ENCODE measurements at places on chromosomes 2 and 18.

DNA sequence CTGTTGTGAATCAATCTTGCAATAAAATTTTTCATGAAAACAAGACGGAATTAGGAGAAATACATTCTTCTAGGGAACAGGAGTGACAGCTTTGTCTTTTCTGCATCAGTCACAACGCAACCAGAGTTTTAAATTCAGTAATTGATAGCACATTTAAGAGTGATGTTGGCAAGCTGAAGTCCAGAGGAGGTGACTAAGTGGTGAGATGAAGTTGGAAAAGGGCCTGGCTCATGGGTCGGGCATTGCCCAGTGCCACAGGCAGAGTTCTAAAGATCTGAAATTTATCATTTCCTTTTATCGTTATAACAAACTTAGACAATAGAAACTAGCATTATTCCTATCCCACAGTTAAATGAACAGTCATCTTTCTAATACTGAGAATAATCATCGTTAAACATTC lies 764.6 kb upstream of the ZEB2 start:
- no peak for DNase-seq

DNA sequence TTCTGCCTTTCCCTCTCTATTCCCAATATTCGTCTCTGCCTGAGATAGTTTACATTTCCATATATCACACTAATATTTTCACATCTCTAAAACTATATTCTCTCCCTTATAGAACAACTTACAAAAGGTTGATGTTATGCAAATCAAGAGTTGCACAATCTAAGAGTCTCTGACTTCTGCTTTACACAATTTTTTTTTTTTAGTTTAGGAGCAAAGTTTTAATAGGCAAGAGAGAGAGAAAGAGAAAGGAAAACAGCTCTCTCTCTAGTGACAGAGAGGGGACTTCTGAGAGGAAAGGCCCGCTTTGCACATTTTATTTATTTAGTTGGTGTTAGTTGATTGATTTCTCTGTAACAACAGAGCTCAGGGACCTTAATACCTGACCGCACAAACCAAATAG lies 380.2 kb downstream of the TXNL1 start:
- DNase-seq, result no peak

DNA sequence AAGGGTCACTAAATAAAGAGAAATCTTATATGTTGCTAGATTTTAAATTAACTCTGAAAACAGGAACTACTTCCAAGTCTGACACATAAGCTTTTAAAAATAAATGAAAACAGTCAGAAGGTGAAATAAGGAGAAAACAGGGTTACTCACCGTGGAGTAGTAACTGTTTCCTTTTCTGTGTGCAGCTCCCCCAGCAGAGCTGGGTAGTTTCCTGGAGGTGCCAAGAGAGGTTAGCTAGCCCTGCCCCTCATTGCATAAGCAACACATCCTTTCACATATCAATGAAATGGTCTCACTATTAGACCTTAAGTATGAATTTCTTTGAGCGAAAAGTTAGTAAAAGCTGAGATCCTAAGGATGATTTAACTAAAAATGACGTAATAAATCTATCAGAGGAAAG lies 54.0 kb upstream of the GPR75 start:
- DNase-seq, result no peak

- no peak for DNase-seq
Observed at GRCh38 chr2:102286041-102286440, 25.3 kb upstream of the IL1RL1 start.

DNA sequence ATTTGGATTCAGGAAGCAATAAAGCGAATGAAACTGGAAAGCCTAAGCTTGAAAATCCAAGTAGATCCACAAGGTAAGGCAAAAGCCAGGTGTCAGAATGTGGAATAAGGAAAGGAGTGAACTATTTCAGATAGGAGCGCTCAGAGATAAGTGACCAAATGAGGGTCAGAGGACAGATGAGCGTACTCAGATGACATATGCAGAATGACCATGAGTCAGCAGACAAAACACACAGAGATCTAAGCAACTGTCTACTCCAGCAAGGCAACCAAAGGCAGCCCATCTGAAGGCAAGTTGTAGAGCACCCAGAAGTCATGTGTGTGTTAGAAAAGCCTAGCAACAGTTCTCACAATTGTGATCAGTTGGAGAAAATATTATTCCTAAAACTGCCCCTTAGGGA lies 548.4 kb upstream of the FSHR start:
- no peak for DNase-seq

GRCh38 chr2:207395535-207396251 lies 134.1 kb upstream of the CREB1 start:
- DNase-seq, result no peak

DNA sequence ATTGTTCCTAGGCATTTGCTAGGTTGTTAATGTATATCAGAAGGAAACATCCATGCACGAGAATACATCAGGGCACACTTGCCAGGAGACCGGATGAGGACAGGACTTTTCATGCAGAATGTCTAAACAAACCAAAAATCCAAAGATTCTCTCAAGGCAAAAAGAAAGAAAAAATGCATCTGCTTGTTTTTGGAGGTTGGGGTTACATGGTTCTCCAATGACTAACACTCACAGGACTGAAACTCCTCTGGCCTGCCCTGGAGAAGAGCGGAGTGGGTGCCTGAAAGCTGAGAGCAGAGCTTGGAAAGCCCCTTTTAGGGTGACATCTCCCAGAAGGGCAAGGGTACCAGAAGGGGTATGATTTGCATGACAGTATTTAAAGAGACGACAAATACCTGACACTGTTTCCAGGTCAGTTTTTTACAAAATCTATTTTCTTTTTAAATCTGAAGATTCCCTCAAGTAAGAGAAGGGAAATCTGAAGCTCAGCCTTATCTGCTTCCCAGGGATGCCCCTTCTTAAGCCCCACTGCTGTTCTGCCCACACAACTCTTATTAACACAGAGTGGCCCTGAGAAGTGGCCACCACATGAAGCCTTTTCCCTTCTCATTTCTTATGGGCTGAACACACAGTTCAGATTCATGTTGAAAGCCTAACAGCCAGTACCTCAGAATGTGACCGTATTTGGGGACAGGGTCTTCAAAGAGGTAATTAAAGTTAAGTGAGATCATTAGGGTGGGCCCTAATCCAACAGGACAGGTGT lies 216.4 kb downstream of the STK39 start:
- DNase-seq, result no peak

DNA sequence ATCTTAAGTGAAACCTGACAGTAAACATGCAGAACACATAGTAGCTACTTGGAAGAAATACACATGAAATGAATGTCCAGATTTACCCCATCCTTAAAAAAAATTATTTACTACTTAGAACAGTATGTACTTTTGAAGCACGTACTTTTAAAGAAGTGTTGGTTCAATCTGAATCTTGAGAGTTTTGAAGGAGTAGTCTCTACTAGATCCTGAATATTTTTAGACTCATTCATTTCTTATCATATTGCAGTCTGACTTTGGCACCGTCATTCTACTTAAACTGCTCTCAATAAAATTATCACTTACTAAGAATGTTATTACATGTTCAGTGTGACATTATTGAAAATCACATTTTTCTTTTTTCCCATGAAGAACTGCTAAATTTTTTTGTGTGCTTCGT lies 187.8 kb downstream of the DPP4 start:
- DNase-seq, result no peak

DNA sequence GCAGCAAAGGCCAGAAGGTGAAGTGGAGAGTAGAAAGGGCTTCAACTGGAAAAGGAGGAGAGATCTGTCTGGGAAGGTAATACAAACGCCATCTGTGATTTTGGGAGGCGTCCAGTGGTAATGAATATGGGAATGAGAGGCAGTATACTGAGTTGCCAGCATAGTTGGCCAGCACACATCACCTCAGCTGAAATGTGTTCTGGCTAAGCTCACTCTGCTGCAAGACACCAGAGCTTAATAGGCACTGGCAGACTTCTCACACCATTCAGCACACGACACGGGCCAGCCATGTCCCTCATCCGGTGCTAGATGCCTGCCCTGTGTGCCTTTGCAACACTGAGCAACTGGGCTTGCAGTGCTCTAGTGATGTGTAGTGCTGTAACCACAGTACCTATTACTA lies 277.1 kb downstream of the PIEZO2 start:
- DNase-seq, result no peak

DNA sequence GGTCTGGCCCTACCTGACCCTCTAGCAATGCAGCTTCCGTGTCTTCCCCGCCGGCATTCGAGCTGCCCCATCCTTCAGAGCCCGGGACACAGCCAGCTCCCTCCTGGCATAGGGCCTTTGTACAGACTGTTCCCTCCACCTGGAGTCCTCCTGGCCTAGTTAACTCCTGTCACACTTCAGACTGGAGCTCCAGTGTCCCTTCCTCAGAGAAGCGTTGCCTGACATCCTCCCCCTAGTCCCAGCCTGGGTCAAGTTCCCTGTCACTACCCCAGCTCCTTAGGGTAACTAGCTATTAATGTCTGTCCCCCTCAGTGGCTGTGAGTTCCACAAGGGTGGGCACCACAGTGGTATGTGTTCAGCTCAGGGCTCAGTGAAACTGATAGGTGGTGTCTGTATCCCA lies 45.5 kb upstream of the LOXHD1 start:
- no peak for DNase-seq

DNA sequence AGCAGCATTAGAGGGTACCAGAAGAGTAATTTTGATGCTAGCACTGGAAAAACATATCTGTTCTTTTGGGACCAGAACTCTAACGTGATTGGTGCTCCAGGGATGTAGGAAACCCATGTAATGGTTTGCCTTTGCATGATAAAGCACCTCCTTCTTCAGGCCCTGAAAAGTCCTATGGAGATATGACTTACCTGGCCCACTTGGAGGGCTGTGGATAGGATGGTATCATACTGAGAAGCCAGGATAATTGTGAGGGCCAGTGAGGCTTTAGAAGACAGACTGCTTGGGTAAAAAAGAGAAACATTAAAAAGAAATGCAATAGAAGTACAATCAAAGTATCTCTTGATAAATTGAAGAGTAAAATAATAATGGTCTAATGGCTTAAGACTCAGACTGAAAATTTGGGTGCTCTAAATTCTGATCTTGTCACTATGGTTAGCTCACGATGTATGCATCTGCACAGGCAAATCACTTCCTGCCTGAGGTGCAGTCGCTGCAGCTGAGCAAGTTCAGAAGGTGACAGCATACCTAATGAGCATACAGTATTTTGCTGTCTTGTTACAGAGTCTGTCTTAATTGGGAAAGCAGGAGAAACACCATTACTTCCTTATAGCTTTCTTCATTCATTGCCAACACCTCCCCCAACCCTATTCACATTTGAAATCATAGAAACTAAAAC lies 371.5 kb downstream of the NUP35 start:
- DNase-seq, result no peak

GRCh38 chr18:79940126-79940813 lies 11.2 kb downstream of the SLC66A2 start:
- DNase-seq, result no peak

GRCh38 chr18:36850527-36851201 lies 21.7 kb downstream of the KIAA1328 start:
- no peak for DNase-seq

DNA sequence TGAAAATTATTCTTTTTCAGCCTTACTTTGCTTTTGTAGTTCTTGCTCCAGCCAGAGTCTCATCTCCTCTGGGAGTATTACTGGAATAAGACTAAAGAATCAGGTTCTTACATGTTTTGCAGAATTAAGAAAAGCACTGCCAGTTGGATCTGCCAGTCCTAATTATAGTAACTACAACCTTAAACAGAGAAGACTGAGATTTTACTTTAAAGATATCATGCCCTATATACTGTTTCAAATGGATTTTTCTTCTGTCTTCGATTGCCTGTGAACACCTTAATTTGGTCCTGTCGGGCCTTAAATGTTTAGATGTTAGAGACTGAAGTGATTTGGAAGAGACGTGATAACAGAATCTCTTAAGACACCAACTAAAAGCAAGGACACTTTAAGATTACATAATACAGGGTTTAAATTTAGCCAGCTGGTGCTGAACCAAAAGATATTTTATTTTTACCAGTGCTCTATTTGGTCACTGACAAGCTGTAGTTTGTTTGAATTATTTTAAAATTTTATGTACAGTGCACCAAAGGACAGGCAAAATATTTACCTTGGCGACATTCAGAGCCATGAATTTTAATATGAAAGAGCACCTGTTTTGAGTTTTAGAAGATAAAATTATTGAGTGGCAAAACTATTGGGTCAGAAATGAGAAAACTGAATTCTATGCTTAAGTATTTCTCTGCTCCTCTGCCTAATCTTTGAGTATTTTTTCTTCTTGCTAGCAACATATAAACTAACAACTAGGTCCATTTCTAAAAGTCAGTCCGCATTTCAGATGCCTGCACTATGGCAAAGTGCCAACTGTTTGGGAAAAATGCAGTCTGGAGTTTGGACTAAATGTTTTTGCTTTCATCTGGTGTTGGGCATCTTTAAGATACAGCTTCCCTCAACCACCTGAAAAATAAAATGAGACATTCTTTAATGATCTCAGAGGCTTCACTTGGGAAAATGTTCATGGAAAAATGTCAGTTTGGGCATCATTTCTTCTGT lies 300.0 kb downstream of the XIRP2 start:
- DNase-seq, result no peak

- peak; percentile 65 for DNase-seq
Observed at GRCh38 chr2:96267159-96267971, 1.3 kb downstream of the CIAO1 start.

- DNase-seq, result no peak
Observed at GRCh38 chr2:117718048-117718447, 96.4 kb upstream of the DDX18 start.

- no peak for DNase-seq
Observed at GRCh38 chr2:190947711-190948251, 66.2 kb downstream of the STAT1 start.

- peak; percentile 71 for DNase-seq
Observed at GRCh38 chr18:46334868-46335281, 230.7 kb downstream of the HAUS1 start.

- DNase-seq, result no peak
Observed at GRCh38 chr2:2664989-2665833, 334.1 kb upstream of the MYT1L start.

GRCh38 chr2:232502911-232503808 lies 15.5 kb upstream of the ECEL1 start:
- DNase-seq, result peak; percentile 82

DNA sequence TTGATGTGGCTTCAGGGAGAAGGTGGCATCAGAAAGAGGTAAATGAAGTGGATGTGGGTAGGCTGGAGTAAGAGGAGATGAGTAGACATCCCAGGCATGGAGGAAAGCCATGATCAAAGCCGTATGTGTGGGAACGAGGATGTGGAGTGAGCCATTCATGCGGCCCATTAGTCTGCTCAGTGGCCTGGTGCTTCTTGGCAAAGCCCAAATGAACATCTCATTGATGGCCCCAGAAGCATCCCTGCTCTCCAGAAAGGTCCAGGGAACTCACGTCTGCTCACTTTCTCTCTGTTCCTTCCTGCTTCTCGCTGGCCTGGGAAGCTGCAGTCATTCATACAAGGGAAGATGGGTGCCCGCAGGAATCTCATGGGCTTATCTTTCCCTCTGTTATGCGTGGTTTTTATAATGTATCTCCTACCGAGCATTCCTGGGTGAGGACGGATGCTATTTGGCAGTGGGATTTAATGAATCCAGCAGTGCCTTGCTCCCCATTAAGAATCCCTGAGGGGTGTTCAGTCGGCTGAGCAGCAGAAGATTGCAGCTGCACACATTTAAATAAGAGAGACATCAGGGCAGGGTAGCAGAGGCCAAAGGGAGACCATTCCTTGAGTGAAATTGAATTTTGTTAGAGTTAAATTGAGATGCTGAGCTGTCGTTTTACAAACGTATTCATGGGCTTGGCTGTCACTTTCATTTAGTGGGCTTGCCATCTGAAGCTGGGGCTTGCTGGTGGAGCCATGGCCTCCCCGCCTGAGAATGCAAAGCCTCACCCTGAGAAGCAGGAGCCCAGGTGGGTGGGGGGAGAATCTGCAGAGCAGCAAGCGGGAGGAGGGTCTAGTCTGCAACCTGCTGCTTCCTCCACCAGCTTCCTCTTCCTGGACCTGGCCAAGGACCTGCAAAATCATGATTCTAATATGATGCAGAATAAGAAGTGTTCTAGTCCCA lies 64.5 kb downstream of the LYPD1 start:
- DNase-seq, result no peak
